ENCODE measurements at places on chromosomes 16 and 17.
A peak's percentile ranks its signal among the peaks of the same experiment; 100 is the strongest.

GRCh38 chr17:39812466-39812865 lies 51.6 kb downstream of the IKZF3 start:
- no peak for DNase-seq

- DNase-seq, result peak; percentile 31
These were observed 56.9 kb upstream of the LGALS9 start for GRCh38 chr17:27573971-27574525.

- DNase-seq, result peak; percentile 94
These were observed 29.9 kb upstream of the TNS4 start for GRCh38 chr17:40531051-40531991.

GRCh38 chr17:73960469-73960868 lies 243.0 kb upstream of the RPL38 start:
- DNase-seq, result no peak

DNA sequence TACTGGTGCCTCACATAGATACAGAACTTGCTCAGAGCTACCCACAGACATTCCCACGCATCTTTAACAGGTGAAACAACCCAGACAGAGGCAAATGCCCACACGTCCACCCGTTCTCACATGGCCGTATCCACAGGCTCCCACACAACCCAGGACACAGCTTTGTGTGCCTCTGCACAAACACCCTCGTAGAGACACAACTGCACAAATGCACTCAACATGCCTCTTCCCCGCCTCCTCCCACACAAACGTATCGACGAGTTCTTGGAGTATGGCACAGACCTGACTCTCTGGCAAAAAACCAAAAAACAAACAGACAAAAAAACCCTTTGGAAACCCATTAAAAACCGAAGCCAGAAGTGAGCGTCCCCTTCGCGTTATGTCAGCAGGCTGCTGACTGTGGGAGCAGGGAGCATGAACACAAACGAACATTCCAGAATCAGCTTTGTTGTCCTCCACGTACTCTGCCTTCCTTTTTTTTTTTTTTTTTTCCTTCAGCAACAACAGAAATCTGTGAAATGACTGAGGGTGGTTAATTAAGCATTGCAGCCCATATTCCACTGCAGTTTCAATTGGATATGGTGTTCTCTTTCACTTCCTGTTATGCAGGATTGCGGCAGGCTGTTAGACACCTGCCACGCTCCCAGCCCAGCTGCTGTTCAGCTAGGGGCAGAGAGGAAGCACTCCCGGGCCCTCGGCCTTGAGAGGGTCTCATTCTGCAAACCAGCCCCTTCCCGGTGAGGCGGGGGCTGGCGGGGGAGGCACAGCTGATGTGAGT lies 313.7 kb downstream of the MAF start:
- peak; percentile 69 for DNase-seq

- no peak for DNase-seq
These were observed 91.4 kb upstream of the TBX2 start for GRCh38 chr17:61307905-61308886.

- DNase-seq, result no peak
These were observed 14.0 kb downstream of the HS3ST3A1 start for GRCh38 chr17:13587487-13588338.

DNA sequence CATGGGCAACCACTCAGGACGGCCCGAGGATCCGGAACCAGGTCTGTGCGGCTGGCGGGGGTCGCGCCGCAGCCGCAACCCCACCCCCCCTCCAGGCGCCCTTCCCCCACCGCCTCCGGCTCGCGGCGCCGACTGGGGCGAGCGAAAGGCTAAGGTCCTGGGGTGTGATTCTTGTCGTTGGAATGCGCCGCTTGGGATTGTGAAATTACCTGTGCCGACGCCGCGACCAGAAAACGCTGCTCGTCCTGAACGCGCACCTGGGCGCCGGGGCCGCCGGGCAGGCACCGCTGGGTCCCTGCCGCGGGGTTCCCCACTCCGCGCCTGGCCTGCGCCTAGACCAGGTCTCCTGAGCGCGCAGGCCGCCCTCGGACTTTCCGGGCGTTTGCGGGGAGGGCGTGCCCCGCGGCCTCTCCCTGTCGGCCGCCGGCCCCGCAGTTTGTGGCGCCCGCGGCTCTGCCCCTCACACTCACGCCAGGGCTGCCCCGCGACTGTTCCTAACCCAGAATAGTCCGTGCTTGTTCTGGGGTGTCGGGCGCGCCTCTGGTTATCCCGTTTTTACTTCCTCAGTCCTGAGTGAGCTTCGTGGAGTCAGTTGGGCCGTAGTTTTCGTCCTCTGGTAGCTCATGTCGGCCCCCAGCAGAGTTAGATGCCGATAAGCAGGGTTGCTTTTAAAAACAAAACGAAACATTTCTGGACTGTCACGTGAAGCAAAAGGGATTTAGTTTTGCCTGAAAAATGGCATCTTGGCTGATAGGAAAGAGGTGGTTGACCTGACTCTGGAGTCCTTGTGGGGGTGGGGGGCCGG lies 147.2 kb downstream of the SPECC1 start:
- peak; percentile 42 for DNase-seq

DNA sequence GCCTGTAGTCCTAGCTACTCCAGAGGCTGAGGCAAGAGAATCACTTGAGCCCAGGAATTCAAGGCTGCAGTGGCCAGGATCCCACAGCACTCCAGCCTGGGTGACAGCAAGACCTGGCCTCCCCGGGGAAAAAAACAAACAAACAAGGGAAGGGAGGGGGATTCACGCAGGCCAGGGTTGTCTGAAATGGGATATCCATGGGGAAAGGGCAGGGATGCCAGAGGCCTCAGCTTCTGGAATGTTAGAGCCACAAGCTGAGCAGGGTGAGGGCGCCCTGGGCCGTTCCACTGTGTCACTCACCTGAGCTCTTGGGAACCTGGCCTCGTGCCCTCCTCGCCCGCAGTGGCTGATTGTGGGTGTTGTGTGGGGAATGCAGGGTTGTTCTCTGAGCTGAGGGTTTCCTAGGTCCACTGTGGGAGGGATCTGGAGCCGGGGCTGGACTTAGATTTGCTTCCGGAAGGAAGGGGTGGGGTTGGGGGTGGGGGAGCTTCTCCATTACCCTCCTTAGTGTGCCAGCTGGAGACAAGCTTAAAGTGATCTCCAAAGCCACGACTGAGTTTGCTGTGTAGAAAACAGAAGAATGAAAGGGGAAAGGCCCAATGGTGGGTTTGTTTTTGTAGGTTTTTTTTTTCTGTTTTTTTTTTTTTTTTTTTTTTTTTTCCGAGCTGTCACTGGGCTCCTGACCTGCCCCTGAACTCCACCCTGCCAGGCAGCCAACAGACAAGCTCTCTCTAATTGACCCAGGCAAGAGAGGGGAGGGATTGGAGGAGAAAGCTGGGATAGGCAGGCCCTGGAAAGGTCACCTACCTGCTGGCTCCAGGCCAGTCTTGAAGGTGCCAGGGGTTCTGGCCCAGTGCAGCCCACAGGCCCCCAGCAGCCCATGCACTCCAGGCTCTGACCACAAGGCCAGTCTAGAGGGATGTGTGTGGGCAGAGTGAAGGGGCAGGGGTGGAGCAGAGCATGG lies at the start of gene SULT1A1:
SULT1A1 (minus strand) TSS at position 414 of the 964 bp plus-strand sequence. CDS start 1,189 bp downstream, outside the sequence.
- no peak for DNase-seq

DNA sequence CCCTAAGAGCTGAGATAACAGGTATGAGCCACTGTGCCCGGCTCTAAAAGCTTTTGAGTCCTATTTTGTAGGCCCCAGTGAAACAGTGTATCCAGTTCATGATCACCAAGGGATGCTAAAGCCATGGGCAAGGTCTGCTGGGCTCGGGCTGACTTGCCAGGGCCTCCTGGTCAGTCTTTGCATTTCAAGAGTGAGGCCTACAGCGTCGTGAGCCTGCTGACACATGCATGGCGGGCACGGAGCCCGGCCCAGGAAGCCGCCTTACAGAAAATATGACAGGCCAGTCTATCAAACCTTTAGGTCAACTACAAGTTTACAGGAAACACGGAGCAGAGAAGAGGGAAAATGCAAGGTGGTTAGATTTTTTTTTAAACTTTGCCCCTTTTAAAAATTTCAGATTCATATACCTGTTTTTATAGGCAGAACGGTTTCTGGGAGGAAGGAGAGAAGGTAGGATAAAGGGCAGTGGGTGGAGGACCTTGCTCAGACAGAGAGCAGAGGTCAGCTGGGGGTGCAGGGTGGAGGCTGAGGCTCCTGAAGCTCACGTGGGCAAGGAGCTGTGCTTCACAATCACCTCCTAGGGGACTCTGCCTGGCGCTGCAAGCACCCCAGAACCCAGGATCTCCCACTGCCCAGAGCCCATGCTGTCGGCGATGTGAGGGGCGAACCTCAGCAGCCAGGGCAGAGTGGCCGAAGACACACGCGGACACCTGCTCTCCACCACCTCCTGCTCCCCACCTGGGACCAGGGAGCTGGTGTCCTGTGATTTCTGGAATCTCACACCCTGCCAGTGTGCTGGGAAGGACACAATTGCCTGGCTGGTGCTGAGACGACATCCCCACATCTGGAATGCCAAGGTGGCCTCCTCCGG lies 21.3 kb downstream of the C16orf95 start:
- no peak for DNase-seq

DNA sequence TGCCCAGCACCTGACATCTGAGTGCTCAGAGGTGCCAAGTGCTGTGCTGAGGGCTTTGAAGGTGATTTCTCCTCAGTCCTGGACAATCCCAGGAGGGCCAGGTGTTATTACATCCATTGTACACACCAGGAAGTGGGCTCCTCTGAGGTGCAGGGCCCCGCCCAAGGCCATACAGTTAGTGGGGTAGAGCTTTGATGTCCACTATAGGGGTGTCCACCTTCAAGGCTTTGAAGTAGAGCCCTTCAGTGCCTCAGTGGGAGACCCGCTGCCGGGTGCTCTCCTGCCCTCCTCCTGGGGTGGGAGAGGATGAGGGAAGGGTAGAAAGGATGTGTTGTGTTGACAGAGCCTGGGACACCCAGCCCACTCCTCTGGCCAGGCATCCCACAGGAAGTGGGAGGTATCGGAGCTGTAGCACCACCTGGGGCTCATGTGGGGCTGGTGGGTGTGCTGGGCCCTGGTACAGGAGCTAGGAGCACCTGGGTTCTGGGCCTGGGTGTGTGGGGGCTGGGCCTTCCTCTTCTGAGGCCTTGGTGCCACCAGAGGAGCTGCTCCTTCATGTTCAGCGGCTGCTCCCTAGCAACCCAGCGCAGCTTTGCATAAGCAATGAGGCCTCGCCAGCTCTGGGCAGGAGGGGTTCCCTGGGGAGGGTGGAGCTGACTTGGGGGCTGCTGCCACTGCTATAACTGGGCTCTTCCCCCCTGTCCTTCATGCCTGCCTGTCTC lies 7.4 kb downstream of the LASP1 start:
- DNase-seq, result peak; percentile 47

DNA sequence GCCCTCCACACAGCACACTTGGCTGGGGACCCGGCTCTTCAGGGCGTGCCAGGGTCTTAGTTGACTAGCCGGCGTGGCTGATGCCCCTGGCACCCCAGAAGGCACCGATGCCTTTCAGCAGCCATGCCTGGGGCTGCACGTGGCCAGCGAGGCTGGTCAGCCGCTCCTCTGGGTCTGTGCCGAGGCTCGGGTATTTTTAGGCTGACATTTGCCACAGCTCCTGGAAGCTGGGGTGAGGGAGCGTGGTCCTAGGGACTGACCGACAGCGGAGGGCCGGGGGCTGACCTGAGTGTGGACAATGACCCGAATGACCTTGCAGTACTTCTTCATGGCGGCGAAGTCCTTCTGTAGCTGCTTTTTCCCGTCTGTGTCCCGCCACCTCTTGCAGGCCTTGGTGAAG lies 3.9 kb downstream of the RPL3L start:
- DNase-seq, result no peak

GRCh38 chr16:78684030-78684611 lies 584.7 kb downstream of the WWOX start:
- DNase-seq, result no peak

DNA sequence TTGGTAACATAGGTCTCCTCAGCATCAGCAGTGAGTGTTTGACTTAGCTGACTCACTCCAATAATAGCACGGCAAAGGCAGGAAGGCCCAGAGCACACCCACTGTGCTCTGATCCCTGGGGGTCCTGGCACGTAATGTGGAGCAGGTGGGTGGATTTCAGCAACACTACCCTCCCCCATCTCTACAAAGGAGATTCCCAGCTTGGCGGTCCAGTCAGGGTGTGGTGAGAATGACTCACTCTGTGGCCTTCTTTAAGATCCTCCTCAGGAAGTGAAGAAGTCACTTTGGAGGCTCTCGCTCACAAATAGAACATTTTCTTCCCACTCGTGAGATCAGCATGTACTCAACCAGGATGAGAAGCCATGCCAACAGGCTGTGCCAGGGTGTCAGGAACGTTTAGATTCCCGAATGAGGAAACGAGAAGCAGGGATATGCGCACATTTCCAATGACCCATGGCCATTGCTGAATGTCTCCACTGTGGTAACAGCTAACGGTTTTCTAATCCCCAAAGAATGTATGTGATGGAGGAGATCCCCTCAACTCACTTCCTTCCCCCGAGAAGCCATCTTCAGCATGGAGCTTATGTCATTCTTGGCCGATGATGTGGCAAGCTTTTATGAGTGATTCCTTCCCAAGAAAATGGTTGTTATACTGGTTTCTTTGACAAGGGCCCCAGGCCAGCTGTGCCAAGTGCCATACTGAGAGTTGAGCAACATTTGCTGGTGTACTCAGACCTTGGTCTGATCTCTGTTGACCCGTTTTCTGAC lies 365.2 kb downstream of the C16orf95 start:
- no peak for DNase-seq

- peak; percentile 18 for DNase-seq
These were observed 119.0 kb upstream of the CDC42EP4 start for GRCh38 chr17:73430848-73431247.

GRCh38 chr16:76756951-76757350 lies 434.0 kb upstream of the MON1B start:
- DNase-seq, result no peak

GRCh38 chr16:68298907-68299561 lies 11.7 kb downstream of the SLC7A6OS start:
- DNase-seq, result no peak

DNA sequence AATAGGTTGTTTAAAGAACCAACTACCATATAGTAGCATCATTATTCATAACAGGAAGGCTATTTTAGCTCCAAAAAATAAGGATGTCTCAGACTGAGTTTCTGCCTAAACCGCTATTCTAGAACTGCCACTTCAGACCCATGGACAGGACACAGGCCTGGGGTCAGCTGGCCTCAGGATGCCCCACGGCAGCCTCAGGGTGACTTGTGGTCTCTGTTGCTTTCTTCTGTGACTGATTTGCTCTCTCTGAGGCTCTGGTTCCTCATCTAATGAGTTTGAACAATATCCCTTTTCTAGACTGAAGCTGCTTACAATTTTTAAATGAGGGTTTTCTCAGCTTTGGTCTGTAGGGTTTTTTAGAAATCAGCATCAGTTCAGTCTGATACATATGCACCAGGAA lies 31.8 kb upstream of the IRF8 start:
- no peak for DNase-seq

GRCh38 chr17:67283731-67284516 lies 38.9 kb upstream of the HELZ start:
- no peak for DNase-seq

DNA sequence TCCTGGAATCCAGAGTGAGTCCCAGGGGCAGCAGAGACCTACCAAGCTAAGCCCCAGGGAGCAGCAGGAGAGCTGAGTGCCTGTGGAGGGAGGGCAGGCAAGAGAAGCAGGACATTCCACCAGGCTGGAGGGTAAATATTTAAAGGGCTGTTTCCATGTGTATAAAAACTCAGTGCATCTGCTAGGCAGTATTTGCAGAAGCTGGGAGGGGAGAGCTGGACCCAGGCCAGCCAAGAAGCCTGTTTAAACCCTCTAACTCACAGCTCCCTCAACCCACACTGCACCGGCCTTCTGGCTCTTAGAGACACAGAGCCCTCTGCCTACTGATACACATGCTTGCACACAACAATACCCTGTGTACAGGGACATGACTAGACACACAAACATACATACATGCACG lies 22.5 kb upstream of the TMEM132E start:
- no peak for DNase-seq

Data from activated CD4-positive, alpha-beta memory T cell treated with anti-CD3 and anti-CD28 coated beads for 36 hours (primary cell).